Activated CD4-positive, alpha-beta T cell treated with anti-CD3 and anti-CD28 coated beads, Interleukin-10, Interleukin-2, amounts not matched to agents 100 ng/mL and 50 ng/mL, durations not matched to agents 16 hours and 8 hours (primary cell): ENCODE measurements at places on chromosomes 7 and 10.

- DNase-seq = no peak
Observed at GRCh38 chr10:86657396-86658011, 3.2 kb downstream of the OPN4 start.

- no peak for DNase-seq
Observed at GRCh38 chr10:34104829-34105572, 710.1 kb downstream of the PARD3 start.

DNA sequence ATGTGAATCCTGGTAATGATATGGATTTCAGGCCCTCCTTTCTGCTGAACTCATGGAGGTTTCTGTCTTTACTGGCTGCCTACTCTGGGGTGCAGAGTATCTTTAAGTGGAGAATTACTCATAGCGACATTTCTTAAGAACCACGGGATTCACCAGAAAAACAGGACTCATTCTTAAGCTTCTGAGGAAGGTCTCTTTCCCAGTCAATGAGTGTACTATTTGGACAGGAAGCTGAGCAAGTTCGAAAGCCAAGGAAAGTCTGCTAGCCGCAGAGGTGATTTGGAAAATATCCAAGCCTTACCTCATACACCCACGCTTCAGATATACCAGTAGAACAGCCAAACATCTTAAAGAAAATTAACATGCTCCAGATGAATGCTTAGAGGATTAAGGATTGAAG lies 377.6 kb upstream of the MYO3A start:
- no peak for DNase-seq

DNA sequence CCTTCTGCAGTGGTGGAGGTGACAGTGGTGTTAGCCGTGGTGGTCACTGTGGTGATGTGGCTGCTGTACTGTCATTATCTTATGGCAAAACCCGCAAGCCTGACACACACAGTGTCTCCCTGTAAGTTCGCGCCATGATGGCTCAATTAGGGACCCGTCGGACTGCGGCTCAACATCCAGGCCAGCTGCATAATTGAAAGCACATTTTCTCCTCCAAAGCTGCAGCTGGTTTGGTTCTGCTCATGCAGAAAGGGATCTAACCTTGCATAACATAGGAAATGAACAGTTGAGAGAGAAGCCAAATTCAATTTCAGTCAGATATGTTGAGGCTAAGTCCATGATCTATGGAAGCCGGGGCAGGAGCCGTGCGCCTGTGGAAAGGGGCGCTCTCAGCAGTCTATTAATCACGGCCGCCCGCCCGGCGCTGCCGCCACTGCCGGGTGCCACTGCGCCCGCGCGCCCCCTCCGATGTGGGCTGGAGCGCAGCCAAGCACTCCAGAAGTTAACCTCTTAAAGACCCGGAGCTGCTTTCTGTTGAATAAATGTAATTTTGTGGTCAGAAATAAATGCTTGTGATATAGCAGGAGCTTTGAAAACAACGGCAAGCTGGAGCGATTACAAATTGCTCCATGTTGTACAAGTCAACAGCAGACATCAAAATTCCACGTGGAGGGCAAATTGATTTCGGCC lies 227.7 kb downstream of the CUX1 start:
- DNase-seq = no peak

- DNase-seq = no peak
Observed at GRCh38 chr10:75345738-75346137, 55.8 kb downstream of the ZNF503 start.

- no peak for DNase-seq
Observed at GRCh38 chr7:27125986-27126394, 4.6 kb downstream of the HOXA4 start.

DNA sequence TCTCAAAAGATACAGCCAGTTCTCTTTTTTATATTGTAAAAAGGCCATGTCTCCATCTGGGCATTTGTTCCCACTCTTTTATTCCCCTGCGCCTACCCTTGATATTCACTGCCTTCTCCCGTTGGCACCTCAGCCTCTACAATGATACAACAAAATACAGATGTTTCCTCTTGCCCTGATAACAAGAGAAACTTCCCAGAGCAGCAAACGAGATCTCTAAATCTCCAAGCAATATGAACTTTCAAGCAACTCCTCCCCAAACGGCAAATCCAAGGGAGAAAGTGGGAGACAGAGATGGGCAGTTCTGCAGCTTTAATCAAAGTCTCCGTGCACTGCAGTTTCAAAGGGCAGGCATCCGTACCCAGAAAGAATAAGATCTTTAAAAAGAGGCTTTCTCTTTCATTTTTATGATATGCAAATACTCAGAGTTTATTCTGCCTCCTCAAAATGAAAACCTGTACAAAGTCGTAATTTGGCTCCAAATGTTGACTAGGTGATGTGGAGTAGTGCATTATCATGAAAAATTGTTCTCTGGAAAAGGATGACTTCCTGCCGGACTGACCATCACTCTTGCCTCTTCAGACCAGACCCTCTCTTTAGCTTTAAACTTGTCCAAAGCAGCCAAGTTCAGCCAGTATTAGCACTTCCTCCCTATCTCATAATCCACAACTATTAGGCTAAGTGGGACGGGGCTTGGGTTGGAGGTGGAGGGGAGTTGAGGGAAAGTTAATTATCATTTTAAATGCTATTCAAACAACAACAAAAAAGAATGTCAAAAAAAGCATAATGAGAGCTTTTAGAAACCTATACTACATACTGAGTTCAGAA lies 682 bp downstream of the HGF start:
- no peak for DNase-seq

DNA sequence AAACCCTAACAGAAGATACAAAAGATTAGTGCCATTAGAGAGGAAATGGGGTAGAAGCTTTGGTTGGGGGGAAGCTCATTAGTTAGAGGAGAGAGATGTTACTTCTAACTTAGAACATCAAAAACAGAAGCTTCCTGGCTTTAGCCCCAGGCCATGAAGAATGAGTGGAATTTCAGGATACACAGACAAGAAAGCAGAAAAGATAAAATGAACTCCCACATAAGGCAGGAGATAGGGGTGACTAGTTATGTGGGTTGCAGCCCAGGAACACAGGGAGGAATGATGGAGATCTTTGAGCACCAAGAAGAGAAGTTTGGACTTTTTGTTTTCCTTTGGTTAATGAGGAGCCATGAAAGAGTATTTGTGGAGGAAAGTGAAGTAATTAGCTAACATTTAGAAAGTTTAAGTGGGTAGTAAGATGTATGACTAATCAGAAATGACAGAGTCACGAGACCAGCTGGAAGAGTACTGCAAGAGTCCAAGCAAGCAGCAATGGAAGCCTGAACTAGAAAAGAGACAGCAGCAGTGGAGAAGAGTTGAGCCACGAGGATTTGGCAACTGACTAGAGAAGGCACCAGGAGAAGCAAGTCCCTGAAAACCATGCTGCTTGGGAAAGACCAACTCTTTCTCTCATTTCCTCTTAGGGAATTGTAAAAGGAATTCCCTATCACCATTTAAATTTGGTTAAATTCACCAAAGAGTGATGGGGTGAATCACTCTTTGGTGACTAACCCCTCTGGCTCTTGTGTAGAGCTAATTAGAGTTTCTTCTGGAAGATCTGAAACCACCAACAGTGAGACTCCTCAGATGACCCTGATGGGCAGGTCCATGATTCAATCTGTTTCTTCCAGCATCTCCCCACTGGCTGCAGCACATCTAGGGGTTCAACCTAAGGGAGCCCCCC lies 131.9 kb downstream of the KCNMA1 start:
- DNase-seq = no peak

DNA sequence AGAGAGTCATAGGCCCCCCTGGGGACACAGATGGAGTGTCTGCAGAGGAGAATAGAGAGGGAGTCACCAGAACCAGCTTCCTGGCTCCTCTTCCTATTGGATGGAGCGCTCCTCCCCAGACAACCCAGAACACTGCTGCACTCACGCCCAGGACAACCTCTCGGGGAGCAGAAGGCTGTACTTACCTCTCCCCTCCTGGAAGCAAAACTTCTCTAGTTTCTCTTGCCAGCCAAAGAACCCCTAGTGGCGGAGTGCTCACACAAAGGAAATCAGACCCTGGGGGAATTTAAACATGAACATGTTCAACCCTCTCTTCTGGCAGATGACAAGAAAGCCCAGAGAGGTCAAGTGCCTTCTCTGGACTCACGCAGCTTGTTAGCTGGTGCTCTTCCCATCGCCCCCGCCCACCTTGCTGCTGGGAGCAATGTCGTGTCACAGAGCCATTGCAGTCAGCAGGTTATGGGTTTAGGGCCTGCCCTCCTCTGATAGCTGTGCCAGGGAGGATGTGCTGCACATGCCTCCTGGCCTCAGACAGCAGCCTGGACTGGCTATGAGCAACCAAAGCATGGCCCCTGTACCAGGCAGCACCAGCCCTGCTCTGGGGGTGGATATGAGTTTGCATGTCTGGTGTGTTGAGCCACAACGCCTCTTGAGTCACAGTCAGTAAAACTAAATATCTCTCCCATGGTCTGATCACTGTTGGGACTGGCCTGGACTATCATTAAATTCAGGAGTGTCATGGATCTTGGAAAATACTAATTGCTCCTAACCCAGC lies 84.4 kb downstream of the SLIT1 start:
- DNase-seq = no peak

- no peak for DNase-seq
Observed at GRCh38 chr7:16691241-16691640, 45.3 kb downstream of the BZW2 start.

DNA sequence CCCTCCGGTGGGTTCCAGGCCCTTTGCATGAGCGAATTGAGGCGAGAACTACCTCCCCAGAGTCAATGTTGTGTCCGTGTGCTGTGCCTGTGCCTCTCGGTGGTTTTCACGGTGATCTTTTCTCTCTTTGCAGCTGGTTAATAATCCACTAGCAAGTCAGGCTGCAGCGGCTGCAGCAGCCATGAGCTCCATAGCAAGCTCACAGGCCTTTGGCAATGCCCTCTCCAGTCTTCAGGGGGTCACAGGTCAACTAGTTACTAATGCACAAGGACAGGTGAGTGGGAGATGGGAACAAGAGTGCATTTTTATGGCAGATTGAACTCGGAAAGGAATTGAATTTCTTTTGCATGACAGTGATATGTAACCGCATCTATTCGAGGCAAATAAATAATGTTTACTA lies 159.7 kb upstream of the YAE1 start:
- DNase-seq = no peak

GRCh38 chr7:32694182-32694581 lies 197.4 kb downstream of the KBTBD2 start:
- no peak for DNase-seq

DNA sequence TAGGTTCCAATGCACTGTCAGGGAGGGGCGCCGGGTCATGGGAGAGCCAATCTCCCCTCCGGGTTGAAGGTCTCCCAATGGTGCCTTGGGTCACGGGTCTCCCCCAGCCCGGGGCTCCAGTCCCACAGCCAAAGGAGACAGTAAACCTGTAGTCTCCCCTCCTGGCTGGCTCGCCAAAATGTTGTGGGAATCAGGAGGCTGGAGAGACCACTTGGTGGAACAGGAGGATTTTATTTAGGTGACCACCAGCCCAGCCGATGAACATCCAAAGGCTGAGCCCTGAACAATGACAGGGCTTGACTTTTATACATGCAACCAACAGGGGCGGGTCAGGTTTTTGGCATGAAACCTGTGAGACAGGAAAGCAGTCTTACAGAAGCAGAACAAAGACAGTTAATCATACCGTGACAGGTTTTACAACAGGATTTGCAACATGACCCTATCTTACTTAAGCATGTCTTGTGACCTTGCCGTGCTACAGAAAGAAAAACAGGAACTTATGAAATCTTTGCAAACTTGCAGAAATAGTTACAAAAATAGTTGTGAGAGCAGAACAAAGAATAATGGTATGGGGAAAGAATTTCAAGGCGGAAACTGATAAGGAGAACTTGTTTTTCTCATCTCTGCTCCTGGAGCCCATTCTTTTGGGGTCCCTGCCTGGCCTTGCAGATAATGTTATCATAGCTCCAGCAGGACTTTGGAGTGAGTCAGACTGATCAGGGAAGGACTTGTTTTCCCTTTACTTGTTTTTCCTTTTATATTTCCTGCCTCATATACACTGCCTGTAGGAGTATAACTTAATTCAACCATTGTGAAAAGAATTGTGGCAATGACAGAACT lies 7.1 kb downstream of the ERV3-1 start:
- no peak for DNase-seq

DNA sequence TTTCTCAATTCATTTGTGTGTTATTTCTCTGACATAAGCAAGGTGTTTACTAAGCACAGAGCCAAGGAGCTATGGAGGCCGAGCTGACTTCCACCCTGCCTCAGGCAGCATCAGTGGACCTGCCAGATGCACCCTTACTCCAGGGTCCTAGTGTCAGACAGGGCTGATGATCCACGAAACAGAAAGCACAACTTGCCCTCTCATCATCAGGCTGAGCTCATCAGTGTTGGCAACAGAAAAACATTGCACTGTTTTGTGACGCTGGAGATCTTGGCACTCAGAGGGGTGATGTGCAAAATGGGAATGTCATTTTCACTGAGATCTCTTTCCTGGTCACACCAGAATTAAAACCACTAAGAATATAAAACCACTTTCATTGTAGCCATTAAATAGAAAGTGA lies 201.8 kb downstream of the GLI3 start:
- DNase-seq = no peak

- DNase-seq = no peak
Observed at GRCh38 chr7:1362301-1362700, 97.0 kb downstream of the MICALL2 start.

DNA sequence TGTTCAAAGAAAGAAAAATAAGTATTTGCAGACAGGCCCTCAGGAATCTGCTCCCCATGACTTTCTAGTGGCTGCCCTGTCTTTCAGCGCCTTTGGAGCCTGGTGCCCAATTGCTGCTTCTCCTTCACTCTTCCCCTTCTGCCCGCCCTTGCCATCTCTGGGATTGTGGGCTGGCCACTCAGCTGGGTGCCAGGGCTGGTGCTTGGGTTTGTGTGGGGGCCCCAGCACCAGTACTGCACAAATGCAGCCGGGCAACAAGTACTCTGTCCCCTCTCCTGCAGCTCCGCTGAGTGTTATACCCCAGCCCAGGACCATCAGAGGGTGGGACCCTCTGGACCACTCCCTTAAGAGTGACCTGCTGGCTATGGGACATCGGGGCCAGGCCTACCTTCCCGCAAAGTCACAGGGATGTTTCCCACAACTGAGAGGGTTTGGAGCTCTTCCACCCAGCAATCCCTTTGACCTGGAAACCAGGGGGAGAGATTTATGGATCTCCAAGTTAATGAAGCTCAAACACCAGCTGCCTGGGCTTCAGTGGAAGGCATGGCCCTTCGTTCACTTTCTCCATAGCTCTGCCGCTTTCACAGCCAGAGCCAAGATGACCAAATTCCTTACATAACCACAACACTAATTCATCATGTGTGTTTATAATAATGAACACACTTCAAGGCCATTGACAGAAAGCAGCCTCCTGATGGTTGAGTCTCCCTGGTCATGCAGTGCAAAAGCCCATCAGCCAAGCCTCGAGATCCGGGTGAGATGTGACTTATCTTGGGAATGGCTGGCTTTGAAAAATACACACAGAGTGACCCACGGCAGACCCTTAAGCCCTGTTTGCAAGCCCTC lies 313.9 kb upstream of the ZNF32 start:
- no peak for DNase-seq
